ENCODE measurements at places on chromosomes 4 and X. TPM values are rescaled to one million over a fixed set of nuclear protein-coding genes. Genes with fewer than 3 reads are reported as not detected.

DNA sequence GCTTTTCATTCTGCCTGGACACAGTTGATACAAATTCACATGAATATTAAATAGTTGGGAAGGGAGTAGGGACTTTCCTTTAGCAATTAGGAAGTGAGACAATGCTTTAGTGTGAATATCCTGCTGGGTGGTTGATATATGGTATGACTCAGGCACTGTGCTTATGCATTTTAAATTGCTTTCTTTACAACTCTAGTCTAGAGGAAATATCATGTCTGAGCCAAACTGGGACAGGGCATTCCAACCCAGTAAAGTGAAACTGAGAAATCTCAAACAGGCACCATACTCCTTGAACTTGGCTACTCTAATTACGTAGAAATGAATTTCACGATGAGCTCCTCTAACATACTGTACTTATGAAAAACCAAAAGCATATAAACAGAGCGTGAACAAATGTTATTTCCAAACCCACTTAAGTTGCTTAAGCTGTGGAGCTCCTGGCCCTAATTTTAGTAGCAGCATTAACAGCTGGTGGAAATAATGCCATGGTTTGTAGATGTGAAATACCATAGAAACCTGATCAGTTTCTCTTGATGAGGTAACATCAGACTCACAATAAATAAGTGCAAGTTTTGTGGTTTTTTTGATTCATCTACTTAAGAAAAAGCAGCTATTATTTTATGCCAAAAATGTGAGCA lies 242.9 kb upstream of the GK2 start:
- H3K27me3 ChIP-seq: no peaks in the 10 kb centered on the region
- H3K27ac ChIP-seq: peak overlapping the region; percentile 92
- no peaks in the 10 kb centered on the region for H3K36me3 ChIP-seq
- H3K4me3 ChIP-seq: peak overlapping the region; percentile 3
- peaks cover 42% of the 10 kb centered on the region for H3K4me1 ChIP-seq
- DNase-seq: peak; percentile 30

DNA sequence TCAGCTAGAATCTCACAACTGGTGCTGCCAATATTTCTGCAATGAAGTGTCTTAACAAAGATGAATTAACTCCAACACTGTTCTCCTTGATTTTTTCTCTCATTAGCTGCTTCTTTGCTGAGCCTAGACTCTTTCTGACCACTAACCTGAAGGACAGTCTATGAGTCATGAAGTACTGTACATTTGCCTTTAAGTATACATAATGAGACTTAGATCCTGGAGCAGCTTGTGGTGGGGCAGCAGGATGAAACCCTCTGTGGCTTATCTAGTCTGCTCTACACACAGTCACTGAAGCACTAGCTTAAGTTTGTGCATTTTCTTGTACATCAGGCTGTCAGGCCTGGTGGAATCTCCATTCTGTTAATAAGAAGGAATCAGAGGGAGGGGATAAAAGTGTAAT lies 307.4 kb upstream of the SMIM31 start:
- H3K4me3 ChIP-seq: no peak overlapping the region
- no peaks in the 10 kb centered on the region for H3K4me1 ChIP-seq
- no peak overlapping the region for H3K27ac ChIP-seq
- H3K36me3 ChIP-seq: no peaks in the 10 kb centered on the region
- H3K27me3 ChIP-seq: no peaks in the 10 kb centered on the region

DNA sequence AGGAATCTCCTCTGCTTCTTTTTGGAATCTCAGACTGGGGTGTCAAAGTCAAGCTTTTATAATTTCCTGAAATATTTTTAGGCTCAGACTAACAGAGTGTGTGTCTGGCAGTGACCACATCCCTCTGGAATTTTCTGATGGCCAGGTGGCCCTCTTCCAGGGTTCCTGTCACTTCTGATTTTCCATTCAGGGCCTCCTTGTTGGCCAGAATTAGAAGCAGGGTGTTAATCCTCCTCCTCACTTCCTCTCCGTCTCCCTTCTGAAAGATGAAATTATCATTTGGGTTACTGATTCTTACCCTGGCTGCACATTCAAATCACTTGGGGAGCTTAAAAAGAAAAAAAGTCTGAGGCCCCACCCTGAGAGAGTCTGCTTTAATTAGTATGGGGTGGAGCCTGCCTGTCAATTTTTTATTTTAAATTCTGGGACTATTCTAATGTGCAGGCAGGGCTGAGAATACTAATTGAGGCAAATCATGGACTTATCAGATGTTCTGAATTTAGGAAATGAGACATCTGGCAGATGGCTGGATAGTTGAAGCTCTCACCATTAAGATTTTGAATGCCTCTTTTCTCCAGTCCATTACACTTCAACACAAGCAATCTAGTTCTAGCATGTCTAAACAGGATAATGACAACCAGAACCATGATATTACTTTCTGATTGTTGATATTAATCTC lies 43.2 kb downstream of the HAND2 start:
- no peaks in the 10 kb centered on the region for H3K36me3 ChIP-seq
- no peak overlapping the region for H3K4me3 ChIP-seq
- peaks cover 8% of the 10 kb centered on the region for H3K27me3 ChIP-seq
- H3K4me1 ChIP-seq: peaks cover 26% of the 10 kb centered on the region
- no peak for DNase-seq
- H3K27ac ChIP-seq: no peak overlapping the region

- H3K4me1 ChIP-seq: no peaks in the 10 kb centered on the region
- H3K4me3 ChIP-seq: no peak overlapping the region
- H3K36me3 ChIP-seq: 0 out of 2 replicates have a peak, but pooled peaks cover 4% of the 10 kb centered on the region
- H3K27me3 ChIP-seq: no peaks in the 10 kb centered on the region
- no peak for DNase-seq
Observed at GRCh38 chr4:113499696-113500095, 261.8 kb downstream of the CAMK2D start.

GRCh38 chr4:11471618-11472017 lies 42.9 kb upstream of the HS3ST1 start:
- no peak overlapping the region for H3K4me3 ChIP-seq
- DNase-seq: no peak
- peaks cover 31% of the 10 kb centered on the region for H3K4me1 ChIP-seq
- no peaks in the 10 kb centered on the region for H3K27me3 ChIP-seq

DNA sequence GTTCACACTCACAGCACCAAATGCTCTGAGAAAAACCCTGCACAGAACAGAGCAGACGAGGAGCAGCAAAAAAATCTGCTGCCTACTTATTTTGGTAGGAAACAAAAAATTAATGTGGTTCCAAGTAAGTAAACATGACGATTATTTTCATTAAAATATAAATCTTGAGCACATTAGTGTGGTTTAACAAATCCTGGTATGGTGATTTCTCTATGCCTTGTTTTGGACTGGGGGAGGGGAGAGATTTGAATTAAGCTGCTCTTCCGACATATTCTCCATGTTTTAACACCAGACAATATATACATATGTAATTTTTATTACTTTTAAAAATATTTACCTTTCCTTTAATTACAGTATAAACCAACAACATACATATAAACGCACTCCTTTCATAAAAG lies 1.8 kb downstream of the CAMK2D start:
- DNase-seq: no peak
- H3K27me3 ChIP-seq: peaks cover 28% of the 10 kb centered on the region
- no peak overlapping the region for H3K27ac ChIP-seq

DNA sequence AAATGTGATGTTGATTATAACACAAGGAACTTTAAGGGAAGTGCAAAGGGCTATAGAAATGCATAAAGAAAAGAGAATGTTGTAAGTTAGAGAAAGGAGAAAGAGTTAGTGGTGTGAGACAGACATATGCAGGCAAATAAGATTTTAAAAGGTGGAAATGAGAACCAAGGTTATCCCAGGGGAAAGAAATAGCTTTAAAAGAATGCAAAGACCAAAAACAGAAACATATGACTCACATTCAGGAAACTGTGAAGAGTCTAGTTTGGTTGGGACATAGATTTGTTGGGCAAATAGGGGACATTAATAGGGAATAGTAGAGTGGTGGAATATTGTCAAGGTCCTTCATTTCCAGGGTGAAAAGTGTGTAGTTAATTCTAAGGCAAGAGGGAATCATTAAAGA lies 52.4 kb downstream of the MAPK10 start:
- H3K4me3 ChIP-seq: no peak overlapping the region
- DNase-seq: no peak
- H3K27ac ChIP-seq: no peak overlapping the region
- H3K27me3 ChIP-seq: no peaks in the 10 kb centered on the region
- H3K4me1 ChIP-seq: no peaks in the 10 kb centered on the region

DNA sequence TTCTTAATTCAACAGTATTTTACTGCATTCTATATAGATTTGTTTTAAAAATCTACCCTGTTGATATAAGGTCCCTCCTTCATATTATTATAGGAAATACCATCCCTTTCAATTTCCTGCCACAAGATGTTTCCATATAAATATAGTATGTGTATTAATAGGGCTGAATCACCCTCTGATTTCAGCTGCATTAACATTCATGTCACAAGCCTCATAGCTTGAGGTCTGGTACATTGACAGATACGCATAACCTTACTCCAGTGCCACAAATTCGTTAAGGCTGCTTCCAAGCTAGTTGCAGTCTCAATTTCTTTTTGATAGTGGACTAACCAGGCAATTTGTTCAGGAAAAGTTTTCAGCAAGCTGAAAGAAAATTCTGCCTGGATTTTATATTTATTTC lies 128.4 kb downstream of the KLHL34 start:
- H3K4me3 ChIP-seq: no peak overlapping the region
- H3K27ac ChIP-seq: no peak overlapping the region
- no peaks in the 10 kb centered on the region for H3K36me3 ChIP-seq
- DNase-seq: no peak

GRCh38 chrX:53047228-53047627 lies 1.4 kb upstream of the GPR173 start:
- H3K4me3 ChIP-seq: no peak overlapping the region
- no peaks in the 10 kb centered on the region for H3K36me3 ChIP-seq
- H3K27me3 ChIP-seq: no peaks in the 10 kb centered on the region
- H3K27ac ChIP-seq: no peak overlapping the region
- H3K4me1 ChIP-seq: peaks cover 6% of the 10 kb centered on the region

DNA sequence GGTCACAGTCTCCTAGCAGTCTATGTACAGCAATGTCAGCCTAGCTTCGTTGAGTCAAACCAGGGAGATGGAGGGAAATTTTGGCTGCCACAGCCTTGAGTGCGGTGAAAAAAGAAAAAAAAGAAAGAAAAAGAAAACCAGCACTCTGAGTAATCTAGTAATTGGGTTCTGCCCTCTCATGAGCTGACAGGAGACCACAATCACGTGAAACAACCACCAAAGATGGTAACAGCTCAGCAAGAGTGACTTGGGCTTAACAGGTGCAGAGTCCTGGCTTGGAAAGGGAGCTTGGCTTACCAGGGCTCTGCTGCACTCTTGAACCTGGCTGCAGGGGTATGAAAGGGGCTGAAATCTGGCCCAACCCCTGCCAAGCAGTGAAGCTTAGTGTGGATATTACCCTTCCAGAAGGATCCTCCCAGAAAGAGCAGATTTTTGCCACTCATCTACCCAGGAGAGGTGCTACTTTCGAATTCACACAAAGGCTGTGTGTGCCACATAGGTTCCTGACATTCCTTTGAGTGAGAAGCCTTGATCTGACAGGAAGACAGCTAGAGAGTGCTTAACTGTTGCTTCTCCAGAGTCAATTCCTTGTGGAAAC lies 350.3 kb downstream of the PTTG2 start:
- peak; percentile 23 for DNase-seq
- no peak overlapping the region for H3K4me3 ChIP-seq
- H3K27ac ChIP-seq: no peak overlapping the region
- peaks cover 9% of the 10 kb centered on the region for H3K4me1 ChIP-seq
- H3K27me3 ChIP-seq: no peaks in the 10 kb centered on the region

- no peaks in the 10 kb centered on the region for H3K4me1 ChIP-seq
- no peak for DNase-seq
- H3K27me3 ChIP-seq: no peaks in the 10 kb centered on the region
- H3K36me3 ChIP-seq: peaks cover 16% of the 10 kb centered on the region
Observed at GRCh38 chrX:1418901-1419544, 27.1 kb upstream of the SLC25A6 start.

Gene VEGFD
- total RNA-seq: not detected

Gene FGFR3
- 17.4 TPM for total RNA-seq

Gene NEXMIF
- total RNA-seq: 0.76 TPM

Gene FATE1
- total RNA-seq: 0.31 TPM

Gene ABLIM2
- total RNA-seq: 4.3 TPM

Gene PROM1
- 66.6 TPM for total RNA-seq
